ENCODE measurements at places on chromosomes 2 and 18.

- DNase-seq = no peak
These were observed 111.7 kb downstream of the CDH2 start for GRCh38 chr18:28065031-28065792.

DNA sequence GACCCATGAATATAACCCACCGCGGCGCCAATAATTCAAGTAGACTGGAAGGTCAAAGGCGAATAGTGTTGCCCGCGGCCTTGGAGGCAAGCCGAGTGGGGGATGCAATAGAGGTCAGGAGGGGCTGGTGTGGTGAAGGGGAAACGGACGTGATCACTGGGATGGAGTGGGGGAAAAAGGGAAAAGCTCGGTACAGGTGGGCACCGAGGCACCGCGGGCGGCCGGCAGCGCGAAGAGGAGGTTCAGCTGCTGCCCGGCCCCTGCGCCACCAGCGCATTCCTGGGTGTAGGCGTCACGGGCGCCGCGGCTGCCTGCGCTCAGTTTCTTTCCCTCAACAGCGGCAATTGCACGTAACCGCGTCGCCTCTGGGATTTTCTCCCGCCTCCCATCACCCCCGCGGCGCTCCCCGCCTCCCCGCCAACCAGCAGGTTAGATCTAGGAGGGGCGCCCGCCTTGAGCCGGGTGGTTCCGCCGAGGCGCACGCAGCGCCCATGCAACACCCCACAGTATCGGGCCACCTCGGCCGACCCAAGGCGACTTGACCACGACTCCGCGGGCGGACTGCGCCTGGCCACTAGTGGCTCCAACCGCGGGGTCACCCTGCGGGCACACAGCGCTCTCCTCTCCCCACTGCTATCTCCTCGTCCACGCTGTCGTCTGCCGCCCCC lies 1.5 kb downstream of the RND3 start:
- no peak for DNase-seq

GRCh38 chr2:196365923-196366322 lies 194.5 kb upstream of the STK17B start:
- DNase-seq = no peak

DNA sequence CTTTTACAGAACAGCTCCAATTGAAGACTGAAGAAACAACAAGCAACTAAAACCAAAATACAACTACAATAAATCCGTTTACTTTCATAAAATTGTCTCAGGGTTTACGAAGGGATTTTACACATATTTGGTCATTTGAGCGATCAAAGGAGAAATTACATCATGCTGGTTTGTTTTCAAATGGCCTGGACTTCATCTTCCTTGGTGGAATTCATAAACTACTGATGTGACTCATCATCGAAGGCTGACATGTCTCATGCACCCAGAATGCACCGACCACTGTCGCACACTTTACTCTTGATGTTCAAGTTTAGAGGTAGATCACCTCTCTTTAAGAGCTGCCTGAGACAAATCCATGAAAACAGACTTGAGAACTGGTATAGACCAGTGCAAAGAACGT lies 25.6 kb upstream of the PMAIP1 start:
- DNase-seq = no peak

- no peak for DNase-seq
These were observed 59.9 kb upstream of the POU3F3 start for GRCh38 chr2:104793966-104794365.

GRCh38 chr2:227608561-227609338 lies 5.9 kb downstream of the SCYGR3 start:
- DNase-seq = no peak

DNA sequence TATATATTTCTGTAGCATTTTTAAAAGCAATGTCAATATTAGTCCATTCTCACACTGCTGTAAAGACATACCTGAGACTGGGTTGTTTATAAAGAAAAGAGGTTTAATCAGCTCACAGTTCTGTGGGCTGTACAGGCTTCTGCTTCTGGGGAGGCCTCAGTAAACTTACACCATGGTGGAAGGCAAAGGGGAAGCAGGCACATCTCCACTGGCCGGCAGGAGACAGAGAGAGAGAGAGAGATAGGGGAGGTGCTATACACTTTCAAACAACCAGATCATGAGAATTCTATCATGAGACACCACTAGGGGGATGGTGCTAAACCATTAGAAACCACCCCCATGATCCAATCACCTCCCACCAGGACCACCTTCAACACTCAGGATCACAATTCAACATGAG lies 43.1 kb downstream of the CHMP3 start:
- no peak for DNase-seq

DNA sequence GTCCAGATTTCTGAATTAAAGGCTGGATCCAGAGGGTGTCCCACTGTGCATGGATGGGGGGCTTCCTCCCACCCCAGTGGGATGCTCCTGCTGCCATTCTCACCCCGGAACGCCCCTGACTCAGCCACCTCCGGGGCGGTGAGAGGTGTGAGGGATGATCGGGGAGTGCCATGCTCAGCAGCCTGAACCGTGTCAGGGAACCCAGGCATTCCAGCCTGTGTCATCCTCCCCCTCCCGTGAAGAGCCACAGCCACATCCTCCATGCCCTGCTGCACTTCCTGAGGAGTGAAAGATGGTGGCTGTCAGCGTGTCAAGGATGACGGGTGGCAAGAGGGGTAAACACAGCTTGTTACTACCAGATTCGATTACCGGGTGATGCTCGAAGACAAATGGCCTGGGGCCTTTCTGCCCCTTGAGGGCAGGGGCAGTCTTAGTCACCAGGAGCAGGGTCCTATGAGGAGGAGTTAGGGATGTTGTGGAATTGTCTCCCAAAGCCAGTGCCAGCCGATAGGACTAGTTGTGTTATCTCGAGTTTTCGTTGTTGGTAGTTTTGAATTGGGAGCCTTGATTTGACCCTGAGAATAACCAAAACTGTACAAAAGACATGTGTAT lies 80.8 kb downstream of the TCF7L1 start:
- no peak for DNase-seq

GRCh38 chr18:37397814-37398213 lies 167.8 kb downstream of the CELF4 start:
- DNase-seq = no peak

DNA sequence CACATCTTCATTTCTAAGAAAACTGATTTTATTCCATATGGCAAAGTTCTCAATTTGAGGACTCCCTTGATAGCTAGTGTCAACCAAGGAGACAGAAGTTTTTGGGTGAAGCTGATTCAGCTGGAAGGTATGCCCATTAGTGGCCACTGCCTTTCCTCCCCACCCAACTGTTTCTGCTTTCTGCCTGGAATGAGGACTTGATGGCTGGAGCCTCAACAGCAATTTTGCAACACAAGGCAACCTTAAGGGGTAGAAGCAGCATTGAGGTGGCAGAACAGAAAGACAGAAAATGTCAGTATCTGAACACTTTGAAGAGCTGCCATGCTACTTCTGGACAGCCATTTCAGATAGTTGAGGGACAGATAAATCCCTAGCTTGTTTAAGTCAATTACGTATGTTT lies 47.0 kb downstream of the INHBB start:
- no peak for DNase-seq

GRCh38 chr2:172135446-172135845 lies 32.7 kb upstream of the DLX2 start:
- no peak for DNase-seq

DNA sequence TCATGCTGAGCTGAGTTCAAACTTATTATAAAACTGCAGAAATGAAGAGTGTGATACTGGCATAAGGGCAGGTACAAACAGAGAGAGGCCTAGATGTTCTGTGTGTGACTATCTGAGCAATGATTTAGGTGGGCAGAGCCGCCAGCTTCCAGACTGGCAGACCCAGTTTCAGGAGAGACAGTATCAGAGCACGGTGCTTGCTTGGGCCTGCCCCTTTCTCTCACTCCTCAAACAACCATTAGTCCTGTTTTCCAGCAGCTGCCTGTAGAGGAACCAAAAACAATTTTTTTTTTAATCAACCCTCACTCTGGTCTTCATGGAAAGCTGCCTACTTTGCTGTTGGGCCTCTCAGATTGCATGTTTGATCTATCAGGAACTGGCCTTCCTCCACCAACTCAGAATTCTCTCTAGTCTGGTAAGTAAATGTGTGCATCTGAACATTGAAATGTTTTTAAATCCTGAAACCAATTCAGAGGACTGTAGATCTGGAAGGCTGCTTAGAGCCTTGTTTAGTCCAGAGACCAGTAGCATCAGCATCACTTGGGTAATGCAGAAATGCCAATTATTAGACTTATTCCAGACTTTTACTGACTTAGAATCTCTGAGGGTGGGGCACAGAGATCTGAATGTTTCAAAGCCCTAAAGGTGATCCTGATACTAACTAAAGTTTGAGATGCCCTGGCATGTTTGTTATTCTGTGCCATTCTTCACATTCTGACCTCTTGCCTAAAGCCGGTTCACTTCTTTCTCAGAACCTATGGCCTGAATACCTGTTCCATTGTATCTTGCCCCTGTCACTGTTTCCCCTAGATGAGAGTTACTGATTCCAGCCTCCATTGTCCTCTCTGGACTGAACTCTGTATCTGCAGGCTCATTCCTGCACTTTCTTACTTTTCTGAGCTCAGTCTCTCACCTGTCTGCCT lies 24.8 kb upstream of the CRIM1 start:
- no peak for DNase-seq

DNA sequence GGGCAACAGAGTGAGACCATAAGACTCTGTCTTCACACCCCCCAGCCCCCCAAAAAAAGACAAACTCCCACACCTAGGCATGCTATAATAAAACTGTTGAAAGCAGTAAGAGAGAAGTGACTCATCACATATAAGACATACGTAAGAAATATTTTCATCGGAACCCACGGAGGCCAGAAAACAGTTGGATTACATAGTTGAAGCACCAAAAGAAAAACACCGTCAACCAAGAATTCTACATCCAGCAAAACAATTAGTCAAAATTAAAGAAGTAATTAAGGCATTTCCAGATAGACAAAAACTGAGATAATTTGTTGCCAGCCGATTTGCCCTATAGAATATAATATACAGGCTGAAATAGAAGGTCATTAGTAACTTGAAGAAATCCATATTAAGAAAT lies 128.7 kb downstream of the VAPA start:
- DNase-seq = no peak

DNA sequence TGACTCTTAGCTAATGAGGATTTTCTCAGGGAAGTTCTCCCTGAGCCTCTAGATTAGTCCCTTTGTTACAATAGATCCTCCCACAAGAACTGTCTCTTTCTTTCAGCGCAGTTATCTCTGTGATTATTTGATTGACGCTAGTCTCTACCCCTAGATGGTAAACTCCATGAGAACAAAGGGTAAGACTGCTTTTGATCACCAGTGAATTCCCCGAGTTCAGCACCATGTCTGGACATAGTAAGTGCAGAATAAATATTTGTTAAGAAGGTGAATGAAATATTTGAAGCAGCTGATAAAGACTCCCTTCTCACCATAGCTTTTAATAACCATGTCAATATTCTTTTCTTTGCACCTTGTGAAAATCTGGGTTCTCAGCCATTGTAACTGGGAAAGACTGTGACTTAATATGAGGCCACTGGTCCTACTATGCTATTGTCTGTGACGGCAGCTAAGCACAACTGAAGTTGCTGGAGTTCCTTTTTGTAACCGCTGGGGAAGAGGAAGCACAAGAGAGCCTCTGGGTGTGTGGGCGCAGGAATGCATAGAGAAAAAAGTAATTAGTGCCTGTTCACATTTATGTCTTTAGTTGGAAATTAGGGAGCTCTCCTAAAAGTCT lies 214.7 kb downstream of the TGIF1 start:
- no peak for DNase-seq

DNA sequence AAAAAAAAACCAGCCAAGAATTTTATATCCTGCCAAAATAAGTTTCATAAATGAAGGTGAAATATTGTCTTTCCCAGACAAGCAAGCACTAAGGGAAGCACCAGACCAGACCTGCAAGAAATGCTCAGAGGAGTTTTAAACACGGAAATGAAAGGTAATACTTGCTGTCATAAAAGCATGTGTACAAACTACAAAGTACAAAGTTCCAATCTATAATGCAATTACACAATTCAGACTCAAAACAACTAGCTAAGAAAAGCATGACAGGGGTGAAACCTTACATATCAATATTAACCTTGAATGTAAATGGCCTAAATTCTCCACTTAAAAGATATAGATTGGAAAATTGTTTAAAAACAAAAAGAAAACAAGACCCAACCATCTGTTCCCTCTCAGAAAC lies 45.0 kb upstream of the ASXL3 start:
- no peak for DNase-seq

DNA sequence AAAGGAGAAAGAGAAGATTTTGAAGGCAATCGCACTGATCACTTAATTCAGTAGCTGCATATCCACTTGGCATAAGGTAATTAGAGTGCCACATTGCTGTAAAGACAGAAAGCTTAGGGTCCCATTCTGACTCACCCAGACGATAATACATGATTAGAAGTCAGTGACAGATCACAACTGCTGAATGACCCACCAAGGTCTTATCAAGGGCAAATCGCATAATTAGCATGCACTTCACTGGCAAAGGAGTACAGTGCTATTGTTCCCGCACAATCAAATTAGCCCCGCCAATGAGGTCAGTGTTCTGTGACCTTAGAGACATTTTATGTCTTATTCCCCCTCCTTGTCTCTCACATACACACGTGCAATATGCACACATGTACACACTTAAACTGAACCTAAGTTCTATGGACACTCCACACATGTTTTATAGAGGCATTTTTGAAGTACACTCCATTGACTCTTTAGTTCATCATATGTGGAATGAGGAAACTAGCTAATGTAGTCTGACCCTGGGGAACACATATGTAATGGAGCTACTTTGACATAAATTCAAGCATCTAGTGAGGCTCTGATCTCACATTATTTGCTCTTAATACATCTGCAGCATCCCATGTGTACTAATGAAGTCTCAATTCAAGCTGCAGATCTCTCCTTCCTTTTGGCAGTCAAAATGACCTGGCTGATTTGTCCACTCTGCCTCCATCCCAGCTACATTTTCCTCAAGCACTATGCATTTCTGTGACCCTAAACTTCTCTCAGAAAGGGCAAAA lies 673.8 kb upstream of the FANCL start:
- DNase-seq = no peak

DNA sequence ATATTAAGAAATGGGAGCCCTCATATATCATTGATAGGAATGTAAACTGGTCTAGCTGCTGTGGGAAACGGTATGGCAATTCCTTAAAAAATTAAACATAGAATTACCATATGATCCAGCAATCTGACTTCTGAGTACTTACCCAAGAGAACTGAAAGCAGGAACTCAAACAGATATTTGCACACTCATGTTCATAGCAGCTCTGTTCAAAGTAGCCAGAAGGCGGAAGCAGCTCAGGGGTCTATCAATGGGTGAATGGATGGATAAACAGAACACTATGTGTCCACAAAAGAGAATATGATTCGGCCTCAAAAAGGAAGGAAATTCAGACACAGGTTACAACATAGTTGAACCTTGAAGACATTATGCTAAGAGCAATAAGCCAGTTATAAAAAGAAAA lies 135.7 kb upstream of the NDUFV2 start:
- DNase-seq = no peak
